Activated CD4-positive, alpha-beta memory T cell treated with anti-CD3 and anti-CD28 coated beads for 36 hours (primary cell): ENCODE measurements at places on chromosomes 4 and X. TPM values are rescaled to one million over a fixed set of nuclear protein-coding genes. Genes with fewer than 3 reads are reported as not detected.

- DNase-seq = no peak
- H3K36me3 ChIP-seq = no peaks in the 10 kb centered on the region
- peaks cover 7% of the 10 kb centered on the region for H3K4me1 ChIP-seq
- no peak overlapping the region for H3K4me3 ChIP-seq
- H3K27ac ChIP-seq = no peak overlapping the region
Observed at GRCh38 chr4:107725281-107725859, 5.3 kb upstream of the PAPSS1 start.

- H3K4me1 ChIP-seq = no peaks in the 10 kb centered on the region
- DNase-seq = no peak
- H3K27ac ChIP-seq = no peak overlapping the region
- no peak overlapping the region for H3K4me3 ChIP-seq
Observed at GRCh38 chrX:133337250-133337649, 78.0 kb downstream of the GPC4 start.

GRCh38 chr4:138204507-138204906, 37.6 kb downstream of the SLC7A11 start:
- no peak for DNase-seq
- H3K4me3 ChIP-seq = no peak overlapping the region
- no peaks in the 10 kb centered on the region for H3K27me3 ChIP-seq
- no peaks in the 10 kb centered on the region for H3K4me1 ChIP-seq

- H3K4me3 ChIP-seq = no peak overlapping the region
- DNase-seq = no peak
- peaks cover 6% of the 10 kb centered on the region for H3K27me3 ChIP-seq
- H3K36me3 ChIP-seq = no peaks in the 10 kb centered on the region
- H3K4me1 ChIP-seq = no peaks in the 10 kb centered on the region
Observed at GRCh38 chrX:47749185-47749967, 87.3 kb upstream of the ZNF81 start.

- no peak overlapping the region for H3K4me3 ChIP-seq
- H3K27me3 ChIP-seq = no peaks in the 10 kb centered on the region
- H3K27ac ChIP-seq = no peak overlapping the region
- no peaks in the 10 kb centered on the region for H3K4me1 ChIP-seq
- no peaks in the 10 kb centered on the region for H3K36me3 ChIP-seq
Observed at GRCh38 chrX:148698221-148698620, 197.8 kb downstream of the AFF2 start.

DNA sequence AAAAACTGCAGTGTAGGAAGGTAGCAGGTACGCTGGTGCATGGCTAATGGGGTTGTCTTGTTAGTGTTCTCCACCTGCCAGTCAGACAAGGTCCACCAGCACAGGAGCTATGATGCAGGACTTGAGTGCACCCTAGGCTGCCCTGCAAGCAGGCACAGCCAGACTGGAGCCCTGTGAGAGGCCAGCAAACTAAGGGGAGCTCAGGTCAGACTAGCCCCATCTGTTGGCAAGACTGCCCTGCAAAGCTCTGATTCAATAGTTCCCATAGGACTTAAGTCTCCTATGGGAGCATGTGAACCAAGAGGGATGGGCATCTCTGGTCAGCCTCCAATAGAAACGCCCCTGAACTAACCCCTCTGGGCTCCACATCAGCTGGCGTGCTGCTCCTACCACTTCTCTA, 1307.3 kb downstream of the C4orf33 start:
- H3K4me3 ChIP-seq = no peak overlapping the region
- DNase-seq = no peak
- no peaks in the 10 kb centered on the region for H3K36me3 ChIP-seq
- no peaks in the 10 kb centered on the region for H3K27me3 ChIP-seq
- H3K4me1 ChIP-seq = no peaks in the 10 kb centered on the region

DNA sequence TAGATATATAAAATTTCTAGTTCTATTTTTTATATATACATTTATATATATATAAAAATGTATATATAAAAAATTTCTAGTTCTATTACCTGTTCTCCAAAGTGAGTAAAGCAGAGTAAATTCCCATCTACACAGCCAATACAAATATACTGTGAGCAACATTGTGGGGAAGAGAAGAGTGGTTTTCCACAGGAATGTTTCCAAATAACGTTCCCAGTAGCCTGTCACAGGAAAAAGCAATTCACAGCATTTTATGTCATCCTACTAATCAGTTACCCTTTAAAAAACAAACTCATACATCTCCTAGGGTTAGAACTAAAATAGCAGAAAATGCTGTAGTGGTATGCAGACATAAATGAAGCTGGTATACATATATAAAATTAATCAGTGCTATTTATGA, 44.5 kb downstream of the AASDH start:
- no peak overlapping the region for H3K4me3 ChIP-seq
- H3K27ac ChIP-seq = no peak overlapping the region
- no peak for DNase-seq
- no peaks in the 10 kb centered on the region for H3K4me1 ChIP-seq
- H3K27me3 ChIP-seq = no peaks in the 10 kb centered on the region

DNA sequence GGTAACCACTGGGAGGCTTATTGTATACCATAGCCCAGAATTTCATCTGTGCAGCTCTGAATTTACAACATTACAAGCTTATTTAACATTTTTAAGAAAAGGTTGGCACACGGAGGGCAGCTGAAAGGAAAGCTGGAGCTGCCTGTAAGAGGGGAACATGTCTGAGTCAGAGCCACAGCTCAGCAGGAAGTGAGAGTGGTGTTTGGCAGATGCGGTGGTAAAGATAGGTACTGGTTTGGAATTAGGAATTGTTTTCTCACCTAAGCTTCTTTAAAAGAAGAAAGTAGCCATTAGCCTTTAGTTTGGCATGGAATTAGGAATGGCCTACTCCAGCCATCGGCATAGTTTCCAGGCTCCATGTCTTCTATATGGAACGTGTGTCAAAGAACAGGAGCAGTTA, 172.5 kb upstream of the ANXA3 start:
- no peaks in the 10 kb centered on the region for H3K4me1 ChIP-seq
- H3K27ac ChIP-seq = no peak overlapping the region
- no peak for DNase-seq
- H3K4me3 ChIP-seq = no peak overlapping the region
- H3K36me3 ChIP-seq = no peaks in the 10 kb centered on the region

The LRRC66 gene
- not detected for total RNA-seq

DNA sequence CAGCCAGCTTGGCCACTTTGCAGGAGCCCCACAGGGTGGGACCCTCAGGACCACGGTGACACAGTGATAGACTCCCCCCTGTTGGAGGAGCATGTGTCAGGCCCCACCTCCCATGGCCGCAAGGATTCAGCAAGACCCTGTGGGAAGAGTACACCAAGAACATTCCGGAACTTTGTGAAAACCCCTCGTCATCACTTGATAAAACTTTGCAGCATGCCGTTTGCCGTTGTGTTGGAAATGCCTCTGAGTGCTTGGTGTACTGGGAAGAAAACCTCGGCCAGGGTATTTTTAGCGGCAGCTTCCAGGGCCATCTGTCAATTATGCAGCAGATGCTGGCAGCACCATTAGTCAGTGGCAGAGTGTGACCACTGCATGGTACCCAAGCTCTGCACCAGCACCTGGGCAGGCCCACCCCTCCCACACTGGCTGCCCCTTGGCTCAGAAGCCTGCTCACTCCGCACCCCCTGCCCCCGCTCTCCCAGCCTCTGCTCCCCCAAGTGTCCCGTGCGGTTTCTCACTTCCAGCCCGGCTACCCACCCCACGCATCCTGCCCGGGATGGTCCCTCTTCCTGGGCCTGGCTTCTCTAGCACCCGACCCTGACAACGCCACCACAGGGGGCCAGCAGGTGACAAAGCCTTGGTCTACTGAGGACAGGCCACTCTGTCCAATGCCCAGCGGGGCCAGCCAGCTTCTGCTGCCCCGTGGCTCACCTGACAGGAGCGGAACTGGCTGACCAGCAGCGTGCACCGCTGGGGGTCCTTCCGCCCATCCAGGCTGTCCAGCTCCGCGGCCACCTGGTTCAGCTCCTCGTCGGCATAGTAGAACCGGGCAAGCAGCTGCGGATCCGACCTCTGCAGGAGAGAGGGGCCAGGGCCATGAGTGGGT, 65.0 kb downstream of the ZFYVE28 start:
- H3K36me3 ChIP-seq = no peaks in the 10 kb centered on the region
- peaks cover 5% of the 10 kb centered on the region for H3K4me1 ChIP-seq
- no peak overlapping the region for H3K27ac ChIP-seq
- H3K27me3 ChIP-seq = no peaks in the 10 kb centered on the region
- no peak for DNase-seq

DNA sequence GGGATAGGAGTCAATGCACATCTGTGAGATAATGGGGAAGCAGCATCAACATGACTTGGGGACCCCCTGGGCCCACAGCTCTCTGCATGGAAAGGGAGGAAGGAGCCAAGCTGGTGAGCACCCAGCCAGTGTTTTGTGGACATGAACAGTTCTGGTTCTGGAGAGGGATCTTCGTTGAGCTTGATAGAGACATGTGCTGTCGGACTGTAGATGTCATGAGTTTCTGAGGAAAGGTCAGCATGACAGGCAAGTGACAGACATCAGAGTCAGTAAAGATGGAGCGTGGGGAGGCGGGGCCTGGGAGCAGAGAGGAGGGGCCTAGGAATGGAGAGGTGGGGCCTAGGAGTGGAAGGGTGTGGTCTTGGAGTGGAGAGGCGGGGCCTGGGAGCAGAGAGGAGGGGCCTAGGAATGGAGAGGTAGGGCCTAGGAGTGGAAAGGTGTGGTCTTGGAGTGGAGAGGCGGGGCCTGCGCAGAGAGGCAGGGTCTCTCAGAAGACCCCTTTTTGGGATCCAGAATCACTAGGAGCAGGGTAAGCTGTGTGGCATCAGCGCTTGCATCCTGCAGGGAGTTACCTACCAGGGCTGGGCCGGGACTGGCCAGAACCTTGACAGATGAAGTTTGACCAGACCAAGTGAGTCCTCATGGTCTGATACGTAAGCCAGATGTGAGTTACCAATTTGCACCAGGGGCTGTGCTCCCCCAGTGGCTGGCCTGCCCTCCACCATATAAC, 33.7 kb downstream of the PIGG start:
- no peaks in the 10 kb centered on the region for H3K4me1 ChIP-seq
- no peak overlapping the region for H3K27ac ChIP-seq
- no peak for DNase-seq
- peaks cover 72% of the 10 kb centered on the region for H3K36me3 ChIP-seq
- no peak overlapping the region for H3K4me3 ChIP-seq

The PRSS12 gene
- total RNA-seq = not detected

GRCh38 chr4:183098019-183098722, 886 bp upstream of the WWC2 start:
- peak; percentile 33 for DNase-seq
- peak overlapping the region; percentile 57 for H3K4me3 ChIP-seq
- H3K27me3 ChIP-seq = peaks cover 17% of the 10 kb centered on the region
- peaks cover 5% of the 10 kb centered on the region for H3K4me1 ChIP-seq

The GLOD5 gene
- not detected for total RNA-seq

GRCh38 chr4:82774711-82775171, 23.9 kb downstream of the SCD5 start:
- H3K4me1 ChIP-seq = no peaks in the 10 kb centered on the region
- no peak overlapping the region for H3K27ac ChIP-seq
- DNase-seq = no peak
- no peaks in the 10 kb centered on the region for H3K36me3 ChIP-seq

GRCh38 chr4:40228497-40229365, 31.9 kb downstream of the RHOH start:
- peak; percentile 56 for DNase-seq
- peak overlapping the region; percentile 58 for H3K4me3 ChIP-seq
- peak overlapping the region; percentile 92 for H3K27ac ChIP-seq
- peaks cover 59% of the 10 kb centered on the region for H3K36me3 ChIP-seq
- peaks cover 93% of the 10 kb centered on the region for H3K4me1 ChIP-seq
- no peaks in the 10 kb centered on the region for H3K27me3 ChIP-seq

The FGD1 gene
- 0.26 TPM for total RNA-seq

DNA sequence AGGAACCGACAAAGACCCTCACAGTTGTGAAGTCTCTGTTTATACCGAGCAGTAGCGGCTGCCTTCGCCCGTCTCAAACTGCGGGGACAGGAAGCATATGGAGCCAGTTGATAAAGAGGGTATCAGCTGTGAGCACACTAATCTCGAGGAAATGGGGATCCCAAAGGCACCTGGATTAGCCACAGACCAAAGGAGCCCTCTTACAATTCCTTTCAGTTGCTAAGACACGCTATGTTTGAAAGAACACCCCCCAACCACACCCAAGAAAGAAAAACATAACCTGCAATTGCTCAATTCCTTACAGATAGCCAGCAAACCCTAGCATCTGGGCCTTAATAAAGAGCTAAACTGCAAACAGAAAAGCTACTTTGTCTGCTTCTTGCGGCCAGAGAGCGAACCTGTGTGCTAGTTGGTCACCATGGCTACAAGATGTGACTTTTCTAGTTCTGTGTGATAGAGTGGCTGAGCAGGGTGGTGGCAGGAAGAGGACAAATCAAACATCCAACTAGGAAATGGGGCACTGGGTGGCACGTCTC, 23.3 kb upstream of the CHRNA9 start:
- DNase-seq = no peak
- no peak overlapping the region for H3K4me3 ChIP-seq
- no peaks in the 10 kb centered on the region for H3K36me3 ChIP-seq
- peaks cover 58% of the 10 kb centered on the region for H3K4me1 ChIP-seq

DNA sequence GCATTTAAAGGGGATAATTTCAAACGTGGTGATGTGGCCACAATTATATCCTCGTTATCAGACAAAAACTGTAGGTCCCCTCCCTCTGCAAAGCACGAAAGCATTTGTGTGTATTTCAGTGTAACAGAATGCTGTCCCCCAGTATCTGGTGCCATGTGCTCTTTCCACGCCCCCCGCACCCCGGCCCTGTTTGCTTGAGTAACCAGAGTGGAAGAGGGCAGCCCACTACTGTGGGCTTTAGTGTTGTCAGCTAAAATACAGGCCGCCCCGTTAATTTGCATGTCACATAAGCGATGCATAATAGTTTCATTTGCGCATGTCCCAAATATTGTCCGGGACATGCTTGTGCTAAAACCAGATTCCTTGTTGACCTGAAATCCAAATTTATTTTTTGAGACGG, 110.1 kb downstream of the PHKA2 start:
- no peak overlapping the region for H3K4me3 ChIP-seq
- H3K4me1 ChIP-seq = peaks cover 2% of the 10 kb centered on the region
- H3K27ac ChIP-seq = no peak overlapping the region
- no peaks in the 10 kb centered on the region for H3K36me3 ChIP-seq
